ENCODE measurements at places on chromosomes 1 and 21. TPM values are rescaled to one million over a fixed set of nuclear protein-coding genes. Genes with fewer than 3 reads are reported as not detected.

Gene PERM1
- not detected for total RNA-seq

Gene JAM2
- total RNA-seq = 15.3 TPM

Gene TRIM17
- not detected for total RNA-seq

Gene FALEC
- total RNA-seq = 0.28 TPM

Gene ANKRD13C
- total RNA-seq = 21.3 TPM

Gene C8A
- not detected for total RNA-seq

Gene AMY1C
- total RNA-seq = not detected

Gene SHISA4
- total RNA-seq = 3.8 TPM

Gene WNT3A
- total RNA-seq = not detected

Gene SERTAD4
- 0.30 TPM for total RNA-seq

Gene SMCP
- not detected for total RNA-seq

Gene KRTAP19-1
- not detected for total RNA-seq

GRCh38 chr1:13469343-13469742, 44.5 kb downstream of the LRRC38 start:
- no peak overlapping the region for H3K4me3 ChIP-seq
- no peak overlapping the region for H3K27ac ChIP-seq
- H3K4me1 ChIP-seq = no peaks in the 10 kb centered on the region
- DNase-seq = no peak
- H3K27me3 ChIP-seq = peaks cover 7% of the 10 kb centered on the region

GRCh38 chr1:74681851-74682250, 8.3 kb upstream of the ERICH3 start:
- no peak for DNase-seq
- H3K27me3 ChIP-seq = no peaks in the 10 kb centered on the region
- H3K4me3 ChIP-seq = no peak overlapping the region

GRCh38 chr1:117967881-117968280, 38.3 kb downstream of the WDR3 start:
- no peak overlapping the region for H3K4me3 ChIP-seq
- DNase-seq = peak; percentile 40
- peaks cover 2% of the 10 kb centered on the region for H3K36me3 ChIP-seq
- H3K27me3 ChIP-seq = no peaks in the 10 kb centered on the region
- H3K27ac ChIP-seq = no peak overlapping the region

DNA sequence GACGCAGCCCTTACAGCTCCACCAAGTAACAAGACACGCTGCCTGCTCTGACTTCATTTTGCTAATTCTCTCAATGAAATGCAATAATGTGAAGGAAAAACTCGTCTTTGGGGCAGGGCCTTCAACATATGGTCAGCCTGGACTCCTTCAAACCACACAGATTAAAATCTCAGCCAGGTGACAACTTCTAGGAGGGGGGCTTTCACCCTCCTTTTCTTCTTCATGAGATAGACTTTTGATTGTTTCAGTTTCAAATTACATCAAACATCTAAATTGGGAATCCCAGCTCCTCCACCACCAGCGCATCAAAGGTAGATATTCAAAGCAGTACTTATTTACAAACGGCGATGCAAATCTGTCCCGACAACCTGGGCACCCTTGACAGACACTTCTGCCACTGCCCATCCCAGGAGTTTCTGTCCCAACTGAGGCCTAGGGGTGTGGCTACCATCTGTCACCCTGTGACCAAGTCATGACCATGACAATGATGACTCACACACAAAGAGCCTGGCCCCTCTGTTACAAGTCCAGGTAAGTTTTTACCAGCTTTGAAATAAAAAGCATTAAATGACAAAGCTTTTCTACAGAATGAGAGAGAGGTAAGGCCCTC, 29.7 kb downstream of the SSBP3 start:
- no peaks in the 10 kb centered on the region for H3K36me3 ChIP-seq
- H3K27ac ChIP-seq = no peak overlapping the region
- no peak overlapping the region for H3K4me3 ChIP-seq

- no peaks in the 10 kb centered on the region for H3K36me3 ChIP-seq
- DNase-seq = no peak
- no peak overlapping the region for H3K27ac ChIP-seq
- no peak overlapping the region for H3K4me3 ChIP-seq
- no peaks in the 10 kb centered on the region for H3K4me1 ChIP-seq
These were observed 393.9 kb downstream of the PLPP3 start for GRCh38 chr1:56185493-56185892.

DNA sequence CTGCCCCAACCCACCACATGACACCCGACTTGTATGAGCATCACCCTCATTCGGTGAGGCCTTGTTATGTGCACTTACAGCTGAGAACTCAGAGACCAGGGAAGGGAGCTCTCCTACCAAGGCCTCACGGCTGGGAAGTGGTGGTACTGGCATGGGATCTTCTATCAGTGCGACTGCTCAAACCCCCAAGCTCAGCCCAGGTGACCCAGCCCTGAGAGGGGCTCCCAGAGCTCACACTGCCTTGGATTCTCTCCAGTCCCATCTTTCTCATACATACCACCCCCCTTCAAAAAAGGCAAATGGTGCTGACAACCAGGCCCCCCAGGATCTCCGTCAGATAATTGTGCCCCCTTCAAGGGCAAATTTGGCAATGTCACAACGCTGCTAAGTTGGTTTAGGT, 777 bp upstream of the PLA2G2F start:
- H3K27ac ChIP-seq = no peak overlapping the region
- H3K4me1 ChIP-seq = no peaks in the 10 kb centered on the region
- no peak for DNase-seq
- no peaks in the 10 kb centered on the region for H3K27me3 ChIP-seq
- H3K4me3 ChIP-seq = no peak overlapping the region

DNA sequence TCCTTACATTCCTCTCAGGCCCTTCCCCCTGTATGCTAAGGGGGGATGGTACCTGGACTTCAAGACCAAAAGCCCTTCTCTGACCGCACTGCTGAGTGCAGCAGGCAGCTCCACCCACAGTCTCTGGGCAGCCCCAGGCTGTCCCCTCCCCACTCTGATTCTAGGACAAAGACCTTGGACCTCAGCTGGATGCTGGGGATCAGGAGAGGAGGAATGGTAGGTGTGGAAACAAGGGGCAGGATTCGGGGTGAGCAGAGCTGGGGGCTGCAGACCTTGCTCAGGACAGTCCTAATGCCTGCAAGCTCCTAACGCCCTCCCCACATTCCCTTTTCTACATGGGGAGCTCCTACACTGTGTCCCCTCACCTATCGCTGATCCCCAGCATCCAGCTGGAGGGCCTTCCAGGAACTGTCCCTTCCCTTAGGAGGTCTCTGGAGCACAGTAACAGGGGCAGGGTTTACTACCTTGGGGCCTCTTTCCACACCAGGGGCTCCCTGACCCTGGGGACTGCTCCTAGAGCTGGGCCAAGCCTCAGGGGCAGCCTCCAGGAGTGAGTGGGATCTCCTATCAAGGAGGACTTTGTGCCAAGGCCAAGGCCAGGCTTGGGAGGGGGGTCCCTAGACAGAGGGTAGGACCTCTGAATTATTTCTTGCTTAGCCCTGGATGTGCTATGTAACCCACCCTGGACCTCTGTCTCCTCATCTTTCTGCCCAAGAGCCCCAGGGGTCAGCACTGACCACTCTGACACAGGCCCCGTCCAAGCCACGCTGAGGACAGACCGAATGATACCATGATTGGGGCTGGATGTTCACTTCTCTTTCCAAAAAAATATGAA, 5.6 kb downstream of the CLDN19 start:
- H3K27me3 ChIP-seq = no peaks in the 10 kb centered on the region
- no peak overlapping the region for H3K4me3 ChIP-seq
- no peaks in the 10 kb centered on the region for H3K4me1 ChIP-seq
- no peak for DNase-seq

GRCh38 chr1:77218477-77219165, 609 bp downstream of the PIGK start:
- peak overlapping the region; percentile 85 for H3K4me3 ChIP-seq
- DNase-seq = no peak
- no peaks in the 10 kb centered on the region for H3K27me3 ChIP-seq
- peaks cover 10% of the 10 kb centered on the region for H3K36me3 ChIP-seq
- peak overlapping the region; percentile 74 for H3K27ac ChIP-seq
- no peaks in the 10 kb centered on the region for H3K4me1 ChIP-seq

- peak; percentile 68 for DNase-seq
- H3K27ac ChIP-seq = peak overlapping the region; percentile 30
- no peak overlapping the region for H3K4me3 ChIP-seq
- H3K36me3 ChIP-seq = peaks cover 4% of the 10 kb centered on the region
- peaks cover 44% of the 10 kb centered on the region for H3K4me1 ChIP-seq
These were observed 33.4 kb upstream of the GPR153 start for GRCh38 chr1:6294080-6294889.

GRCh38 chr1:2000432-2000831, 3.2 kb downstream of the CFAP74 start:
- no peaks in the 10 kb centered on the region for H3K36me3 ChIP-seq
- H3K27ac ChIP-seq = no peak overlapping the region
- H3K27me3 ChIP-seq = peaks cover 13% of the 10 kb centered on the region
- H3K4me1 ChIP-seq = no peaks in the 10 kb centered on the region

DNA sequence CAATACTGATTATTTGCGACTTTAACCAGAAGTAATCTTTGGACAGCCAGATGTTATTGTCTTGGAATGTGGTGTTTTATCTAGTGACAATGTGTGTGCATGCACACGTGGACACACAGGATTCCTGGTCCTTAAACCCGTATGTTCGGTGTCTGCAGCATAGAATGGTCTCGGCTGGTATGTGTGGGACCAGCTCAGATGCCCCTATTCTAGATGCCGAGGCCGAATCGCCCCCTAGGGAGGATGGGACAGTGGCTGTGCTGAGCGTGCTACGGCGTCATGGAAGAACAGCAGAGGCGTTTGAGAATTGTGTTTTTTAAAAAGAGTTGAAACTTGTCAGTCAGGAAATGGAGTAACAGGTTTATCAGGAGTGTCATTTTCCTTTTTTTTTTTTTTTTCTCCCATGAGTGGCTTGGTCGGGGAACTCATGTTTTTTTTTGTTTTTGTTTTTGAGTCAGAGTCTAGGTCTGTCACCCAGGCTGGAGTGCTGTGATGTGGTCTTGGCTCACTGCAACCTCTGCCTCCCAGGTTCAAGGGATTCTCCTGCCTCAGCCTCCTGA, 30.1 kb downstream of the SKI start:
- H3K4me3 ChIP-seq = no peak overlapping the region
- DNase-seq = no peak
- H3K27me3 ChIP-seq = no peaks in the 10 kb centered on the region
- H3K27ac ChIP-seq = no peak overlapping the region

- no peak overlapping the region for H3K4me3 ChIP-seq
- H3K27me3 ChIP-seq = no peaks in the 10 kb centered on the region
- no peak overlapping the region for H3K27ac ChIP-seq
These were observed 59.4 kb downstream of the LAMC1 start for GRCh38 chr1:183082650-183083049.

DNA sequence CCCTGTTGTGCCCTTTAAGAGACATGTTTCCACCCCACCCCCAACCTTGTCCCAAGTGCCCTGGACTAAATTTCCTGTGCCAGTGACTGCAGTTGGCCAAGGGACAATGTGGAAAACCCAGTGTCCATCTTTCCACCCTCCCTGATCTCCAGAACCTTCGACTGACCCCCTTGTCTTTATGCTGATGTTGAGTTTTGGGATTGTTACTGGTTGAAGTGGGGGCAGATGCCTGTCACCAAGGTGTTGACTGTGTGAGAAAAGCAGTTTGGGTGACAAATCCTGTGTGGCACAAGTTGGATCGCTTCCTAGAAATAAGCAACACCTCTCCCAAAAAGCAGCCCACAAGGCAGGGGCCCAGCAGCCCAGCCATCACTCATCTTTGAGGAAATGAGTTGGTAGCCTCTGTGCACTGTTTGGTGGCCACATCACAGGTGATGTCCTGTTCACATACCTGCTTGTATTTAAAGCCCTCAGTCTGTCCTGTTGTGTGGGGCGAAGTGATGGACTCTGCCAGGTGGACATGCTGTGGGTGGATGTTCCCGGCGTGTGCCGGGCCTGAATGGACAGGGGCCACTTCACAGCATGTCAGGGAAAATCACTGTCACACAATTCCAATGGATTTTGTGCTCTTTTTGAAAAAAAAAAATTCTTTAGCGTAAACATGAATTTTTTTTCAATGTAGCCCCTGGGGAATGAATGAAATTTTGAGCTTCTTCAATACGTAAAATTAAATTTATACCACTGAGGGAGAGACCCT, 6.6 kb upstream of the MIIP start:
- H3K36me3 ChIP-seq = peaks cover 22% of the 10 kb centered on the region
- no peak overlapping the region for H3K4me3 ChIP-seq
- H3K4me1 ChIP-seq = peaks cover 18% of the 10 kb centered on the region
- peak; percentile 42 for DNase-seq
- H3K27ac ChIP-seq = peak overlapping the region; percentile 29

- DNase-seq = no peak
- H3K27me3 ChIP-seq = no peaks in the 10 kb centered on the region
- H3K4me1 ChIP-seq = peaks cover 32% of the 10 kb centered on the region
- H3K27ac ChIP-seq = no peak overlapping the region
- no peak overlapping the region for H3K4me3 ChIP-seq
- no peaks in the 10 kb centered on the region for H3K36me3 ChIP-seq
These were observed 222.0 kb downstream of the TRABD2B start for GRCh38 chr1:47774986-47775834.

GRCh38 chr1:241396747-241397681, 40.0 kb upstream of the RGS7 start:
- no peak for DNase-seq
- H3K36me3 ChIP-seq = no peaks in the 10 kb centered on the region
- no peak overlapping the region for H3K4me3 ChIP-seq
- H3K4me1 ChIP-seq = peaks cover 4% of the 10 kb centered on the region
- no peak overlapping the region for H3K27ac ChIP-seq

DNA sequence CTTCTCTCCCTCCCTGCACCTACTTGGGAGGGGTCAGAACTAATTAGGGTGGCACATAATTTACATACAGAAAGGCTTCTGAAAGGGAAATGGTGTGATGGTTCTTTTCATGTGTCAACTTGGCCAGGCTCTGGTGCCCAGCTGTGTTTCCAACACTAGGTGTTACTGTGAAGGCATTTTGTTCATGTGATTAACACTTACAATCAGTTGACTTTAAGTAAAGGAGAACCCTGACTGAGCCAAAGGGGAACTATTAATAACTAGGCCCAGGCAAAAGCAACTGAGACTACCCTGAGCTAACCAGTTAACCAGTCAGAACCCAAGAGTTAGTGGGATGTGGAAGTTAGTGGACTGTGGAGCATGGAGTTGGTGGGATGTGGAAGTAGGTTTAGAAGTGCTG, 114.9 kb downstream of the SEC16B start:
- no peak for DNase-seq
- H3K27me3 ChIP-seq = no peaks in the 10 kb centered on the region

- H3K27ac ChIP-seq = no peak overlapping the region
- DNase-seq = no peak
- H3K4me1 ChIP-seq = peaks cover 8% of the 10 kb centered on the region
These were observed 1.8 kb upstream of the MEX3A start for GRCh38 chr1:156083800-156084790.

- peak; percentile 34 for DNase-seq
- no peaks in the 10 kb centered on the region for H3K36me3 ChIP-seq
- no peak overlapping the region for H3K4me3 ChIP-seq
- H3K27ac ChIP-seq = no peak overlapping the region
- peaks cover 8% of the 10 kb centered on the region for H3K4me1 ChIP-seq
- H3K27me3 ChIP-seq = no peaks in the 10 kb centered on the region
These were observed 151.2 kb downstream of the OMA1 start for GRCh38 chr1:58395355-58395754.

- no peak overlapping the region for H3K27ac ChIP-seq
- no peaks in the 10 kb centered on the region for H3K4me1 ChIP-seq
- H3K4me3 ChIP-seq = no peak overlapping the region
- H3K27me3 ChIP-seq = no peaks in the 10 kb centered on the region
These were observed 19.4 kb downstream of the PDE4B start for GRCh38 chr1:65812065-65812464.
